Erythroblast (primary cell): ENCODE measurements at places on chromosomes 7 and 10.

DNA sequence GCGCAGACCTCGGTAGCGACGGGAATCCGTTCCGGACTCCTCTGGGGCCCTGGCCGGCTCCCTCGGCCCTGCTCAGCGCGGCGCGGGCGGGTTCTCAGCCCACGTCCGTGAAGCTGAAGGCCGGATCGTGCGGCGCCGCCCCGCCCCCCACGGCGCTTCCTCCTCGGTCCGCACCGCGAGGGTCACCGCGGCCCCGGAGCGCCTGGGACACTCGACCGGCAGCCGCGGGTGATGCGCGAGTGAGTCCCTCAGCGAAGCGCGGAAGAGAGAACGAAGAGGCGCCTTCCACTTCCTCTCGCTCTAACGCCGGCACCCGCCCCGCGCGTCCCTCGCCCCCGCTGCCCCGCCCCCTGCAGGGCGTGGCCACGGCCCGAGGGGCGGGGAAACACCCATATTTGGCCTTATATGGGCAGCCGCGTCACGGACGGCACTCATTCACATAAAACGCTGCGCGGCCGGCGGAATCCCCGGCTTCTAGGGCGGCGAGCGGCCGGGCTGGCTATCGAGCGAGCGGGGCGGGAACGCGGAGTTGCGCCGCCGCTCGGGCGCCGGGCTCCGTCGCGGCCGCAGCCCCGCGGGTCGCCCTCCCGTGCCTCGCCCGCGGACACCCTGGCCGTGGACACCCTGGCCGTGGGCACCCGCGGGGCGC lies at the start of gene DUSP5:
TSS of gene DUSP5 (plus strand) at position 470 of the 649 bp plus-strand sequence. CDS start 215 bp downstream, outside the sequence.
- DNase-seq: peak; percentile 94

DNA sequence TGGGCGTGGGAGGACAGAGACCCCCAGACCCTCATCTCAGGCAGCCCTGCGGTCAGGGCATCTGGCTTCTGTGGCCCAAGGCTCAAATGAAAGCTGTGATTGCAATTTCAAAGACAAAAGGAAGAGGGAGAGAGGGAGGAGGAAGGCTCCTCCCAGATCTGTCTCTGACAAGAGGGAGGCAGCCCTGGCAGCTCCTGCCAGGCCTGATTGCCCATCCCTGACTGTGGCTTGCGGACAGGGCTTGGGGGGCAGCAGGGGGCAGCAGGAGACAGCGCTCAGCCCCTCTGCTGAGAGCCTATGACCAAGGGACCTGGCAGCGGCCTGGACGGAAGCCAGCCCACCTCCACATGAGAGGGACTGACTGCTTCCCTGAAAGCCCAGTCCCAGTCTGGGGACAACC lies 91.8 kb downstream of the PTPRN2 start:
- DNase-seq: peak; percentile 10

DNA sequence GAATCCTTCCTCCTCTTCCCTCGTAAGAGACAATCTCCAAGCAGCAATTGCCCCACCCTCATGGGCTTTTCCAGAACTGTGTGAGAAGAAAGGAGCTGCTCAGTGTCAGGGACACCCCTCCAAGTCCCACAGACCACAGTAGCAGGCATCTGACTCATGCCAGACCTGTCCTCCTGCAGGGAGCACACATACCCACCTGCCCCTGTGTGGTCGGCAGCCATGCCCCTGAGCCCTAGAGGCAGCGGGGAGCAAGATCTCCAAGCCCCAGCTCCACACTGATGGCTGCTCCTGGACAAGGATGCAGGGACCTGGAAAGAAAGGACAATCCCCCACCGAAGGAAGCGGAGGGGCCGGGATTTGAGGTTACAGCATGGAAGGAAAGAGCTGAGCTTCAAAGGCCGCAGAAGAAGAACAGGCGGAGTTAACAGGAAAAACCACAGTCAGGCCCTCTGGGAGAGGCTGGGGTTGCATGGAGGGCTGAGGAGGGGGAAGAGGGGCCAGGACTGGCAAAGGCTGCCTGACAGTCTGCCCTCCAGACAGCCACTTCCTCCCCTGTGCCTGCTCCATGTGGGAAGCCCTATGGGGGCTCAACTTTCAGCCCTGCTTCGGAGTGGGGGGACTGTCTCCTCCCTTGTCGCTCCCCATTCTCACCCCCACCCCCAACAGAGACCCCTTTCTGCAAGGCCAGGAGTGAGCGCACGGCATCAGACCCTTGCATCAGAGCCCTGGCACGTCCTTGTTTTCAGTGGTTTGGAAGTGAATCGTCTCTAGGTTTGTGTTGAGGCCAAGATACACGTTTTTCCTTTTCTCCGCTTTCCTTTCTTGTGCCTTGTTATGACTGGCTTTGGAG lies 46.8 kb downstream of the ASB13 start:
- no peak for DNase-seq

GRCh38 chr10:124961248-124961570 lies 19.3 kb downstream of the ZRANB1 start:
- no peak for DNase-seq

DNA sequence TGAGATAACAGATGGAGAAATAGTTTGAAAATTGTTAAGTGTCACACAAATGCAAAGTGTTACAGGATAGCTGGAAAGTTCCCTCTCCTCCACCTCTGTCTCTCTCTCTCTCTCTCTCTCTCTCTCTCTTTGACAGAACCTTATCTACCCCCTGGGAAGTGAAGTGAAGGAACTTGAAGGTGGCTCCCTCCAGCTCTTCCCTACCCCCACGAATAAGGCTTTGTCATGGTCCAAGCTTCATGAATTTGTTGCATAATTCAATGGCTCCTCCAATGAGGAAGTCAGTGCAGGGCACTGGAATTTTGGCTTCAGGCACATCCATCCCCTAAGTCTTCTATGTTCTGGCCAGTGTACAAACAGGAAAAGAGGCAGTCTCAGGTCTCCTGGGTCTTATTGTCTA lies 66.4 kb downstream of the CDHR3 start:
- DNase-seq: no peak

- no peak for DNase-seq
Observed at GRCh38 chr7:3037259-3037658, 6.4 kb downstream of the CARD11 start.

DNA sequence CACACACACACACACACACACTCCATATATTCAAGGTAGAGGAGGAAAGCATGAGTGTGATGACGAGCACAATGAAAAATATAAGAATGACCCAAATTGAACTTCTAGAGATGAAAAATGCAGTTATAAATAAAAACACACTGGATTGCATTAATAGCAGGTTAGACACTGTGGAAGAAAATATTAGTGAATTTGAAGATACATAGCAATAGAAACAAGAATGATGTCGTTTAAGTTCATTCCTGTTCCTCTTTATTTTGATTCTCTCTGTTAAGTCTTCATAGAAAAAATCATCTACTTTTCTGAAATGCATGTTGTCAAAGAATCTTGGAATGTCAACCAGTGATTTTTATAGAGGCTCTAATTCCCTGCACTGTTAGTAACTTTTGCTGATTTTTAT lies 78.4 kb downstream of the BTAF1 start:
- DNase-seq: no peak

GRCh38 chr7:42144604-42145003 lies 92.4 kb downstream of the GLI3 start:
- DNase-seq: no peak

DNA sequence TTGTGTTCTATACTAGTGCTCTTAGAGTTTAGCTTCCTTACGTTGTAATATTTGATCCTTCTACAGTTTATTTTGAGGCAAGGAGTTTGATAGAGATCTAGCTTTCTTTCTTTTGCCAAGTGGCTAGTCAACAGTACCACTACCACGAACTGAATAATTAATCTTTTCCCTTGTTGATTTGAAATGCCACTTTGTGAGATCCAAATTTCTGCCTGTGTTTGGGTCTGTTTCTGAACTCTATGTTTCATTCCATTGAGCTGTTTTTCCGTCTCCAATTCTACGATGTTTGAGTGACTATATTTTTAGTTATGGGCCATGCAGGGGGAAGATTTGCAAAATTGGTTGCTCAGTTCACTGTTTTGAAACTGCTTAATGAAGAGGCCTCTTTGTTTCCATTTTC lies 134.7 kb downstream of the KIAA1217 start:
- no peak for DNase-seq

DNA sequence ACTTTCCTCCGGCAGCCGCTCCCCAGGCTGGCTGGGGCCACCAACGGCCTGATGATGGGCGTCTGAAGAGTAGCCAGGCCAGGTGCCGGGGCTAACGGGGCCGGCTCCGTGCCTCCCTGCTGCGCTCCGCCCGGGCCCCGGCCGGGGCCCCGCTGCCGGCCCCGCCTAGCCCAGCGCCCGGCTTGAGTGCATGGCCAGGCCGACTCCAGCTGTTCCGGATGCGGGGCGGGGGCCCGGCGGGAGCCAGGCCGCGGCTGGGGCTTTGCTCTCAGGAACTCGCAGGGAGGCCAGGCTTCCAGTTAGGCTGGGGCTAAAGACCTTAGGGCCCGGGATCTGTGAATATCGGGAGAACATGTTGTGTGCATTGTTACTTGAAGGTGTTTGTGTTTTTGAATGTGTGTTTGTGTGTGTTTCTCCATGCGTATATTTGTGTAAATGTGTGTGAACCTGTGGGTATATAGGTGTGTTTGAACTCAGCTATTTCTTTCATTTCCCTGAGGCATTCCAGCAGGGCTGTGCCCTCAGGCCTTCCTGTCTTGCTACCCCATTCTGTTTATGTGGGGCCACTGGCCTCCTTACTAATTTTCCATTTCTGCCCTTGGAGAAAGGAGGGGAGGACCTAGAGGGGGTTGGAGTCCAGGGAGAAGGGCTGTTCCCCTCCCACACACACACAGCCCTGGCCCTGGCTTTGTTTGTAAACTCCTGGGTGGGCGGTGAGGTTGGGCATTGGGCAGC lies 1.1 kb upstream of the LBX1 start:
- DNase-seq: no peak

DNA sequence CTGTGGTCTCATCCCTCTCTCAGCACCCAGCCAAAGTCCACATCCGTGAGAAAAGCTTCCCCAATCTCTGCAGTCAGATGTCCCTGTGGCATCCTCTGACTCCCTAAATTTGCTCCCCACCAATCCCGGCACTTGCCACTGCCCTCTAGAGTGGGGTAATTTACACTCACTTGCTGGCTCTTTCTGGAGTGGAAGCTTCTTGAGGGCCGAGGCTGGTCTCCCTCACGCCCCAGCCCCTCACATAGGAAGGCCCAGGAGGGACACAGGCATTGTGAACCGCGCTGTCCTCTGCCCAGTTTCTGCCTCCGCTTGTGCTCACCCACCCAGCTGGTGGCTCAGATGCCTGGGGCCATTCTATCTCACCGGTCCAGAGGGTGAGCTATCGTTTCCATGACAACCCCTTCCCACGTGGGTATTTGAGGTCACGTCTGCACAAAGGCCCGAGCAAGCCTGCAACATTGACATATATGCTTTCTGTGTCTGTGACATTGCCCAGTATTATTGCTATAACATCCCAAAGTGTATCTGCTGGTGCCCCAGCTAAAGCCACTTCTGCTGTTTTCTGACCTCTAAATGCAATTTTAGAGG lies 97.3 kb upstream of the CTBP2 start:
- DNase-seq: no peak

DNA sequence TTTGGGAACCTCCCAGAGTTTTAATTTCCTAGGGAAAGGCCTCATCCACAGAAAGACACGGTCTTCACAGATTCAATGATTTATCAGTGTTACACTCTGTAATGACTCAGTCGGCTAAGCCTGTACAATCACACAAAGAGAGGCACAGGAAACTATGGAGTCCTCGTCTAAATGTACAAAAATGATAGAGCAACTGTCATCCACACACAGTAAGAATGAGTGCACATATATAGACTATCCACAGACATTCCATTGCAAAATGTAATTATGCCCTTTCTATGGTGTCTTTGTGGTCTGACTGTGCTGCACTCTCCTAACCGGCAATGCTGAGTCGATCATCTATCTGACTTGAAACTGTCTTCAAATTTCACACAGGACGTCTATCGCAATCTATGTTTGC lies 3.5 kb upstream of the NAMPT start:
- no peak for DNase-seq

GRCh38 chr10:12507165-12507850 lies 158.0 kb downstream of the CAMK1D start:
- DNase-seq: no peak

DNA sequence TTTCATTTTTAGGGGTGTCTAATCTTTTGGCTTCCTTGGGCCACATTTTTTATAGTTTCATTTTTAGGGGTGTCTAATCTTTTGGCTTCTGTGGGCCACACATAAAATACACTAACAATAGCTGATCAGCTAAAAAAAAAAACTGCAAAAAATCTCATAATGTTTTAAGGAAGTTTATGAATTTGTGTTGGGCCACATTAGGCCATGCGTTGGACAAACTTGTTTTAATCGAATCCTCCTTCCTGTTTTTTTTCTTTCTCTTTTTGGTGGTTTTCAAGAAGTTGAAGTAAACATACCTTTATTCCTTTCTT lies 37.4 kb downstream of the ZNRF2 start:
- DNase-seq: no peak

DNA sequence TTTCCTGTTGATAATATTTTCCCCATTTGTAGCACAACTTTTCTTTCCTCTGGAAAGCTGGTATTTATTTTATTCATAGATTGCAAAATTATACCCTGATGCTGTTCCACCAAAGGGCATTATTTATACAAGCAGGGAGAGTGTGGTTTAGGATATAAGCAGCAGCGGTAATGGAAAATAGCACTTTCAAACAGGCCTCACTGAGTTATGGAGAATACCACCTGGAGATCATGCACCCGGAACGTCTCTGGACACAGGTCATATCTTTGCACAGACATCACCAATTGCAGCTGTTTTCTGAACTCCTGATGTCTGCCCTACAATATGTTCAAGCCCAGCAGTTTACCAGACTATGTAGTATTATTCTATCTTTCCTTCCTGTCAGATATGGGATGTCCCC lies 2.0 kb upstream of the CALD1 start:
- DNase-seq: no peak

DNA sequence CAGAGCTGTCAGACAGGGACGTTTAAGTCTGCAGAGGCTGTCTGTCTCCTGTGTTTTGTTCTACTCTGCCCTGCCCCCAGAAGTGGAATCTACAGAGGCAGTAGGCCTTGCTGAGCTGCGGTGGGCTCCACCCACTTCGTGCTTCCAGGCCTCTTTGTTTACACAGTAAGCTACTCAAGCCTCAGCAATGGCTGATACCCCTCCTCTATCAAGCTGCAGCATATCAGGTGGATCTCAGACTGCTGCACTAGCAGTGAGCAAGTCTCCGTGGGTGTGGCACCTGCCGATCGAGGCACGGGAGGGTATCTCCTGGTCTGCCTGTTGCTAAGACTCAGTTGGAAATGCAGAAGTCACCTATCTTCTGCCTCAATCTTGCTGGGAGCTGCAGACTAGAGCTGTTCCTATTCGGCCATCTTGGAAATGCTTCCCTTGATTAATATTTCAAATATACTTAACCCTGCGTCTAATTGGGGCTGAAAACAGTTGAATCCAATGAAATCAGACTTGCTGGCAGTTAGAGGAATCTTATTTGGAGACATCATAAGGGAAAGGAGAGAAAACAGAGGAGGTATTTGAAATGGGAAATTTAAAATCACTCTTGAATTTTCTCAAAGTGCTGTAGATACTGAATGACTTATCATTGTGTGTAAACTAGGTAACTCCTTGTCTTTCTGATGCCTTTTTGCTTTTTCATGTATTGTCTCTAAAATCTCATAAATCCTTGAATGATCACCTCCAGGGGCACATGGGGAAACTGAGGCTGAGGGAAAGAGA lies 13.8 kb upstream of the CYP3A5 start:
- DNase-seq: peak; percentile 94
